ENCODE measurements at places on chromosomes 3 and 15. TPM values are rescaled to one million over a fixed set of nuclear protein-coding genes. Genes with fewer than 3 reads are reported as not detected.

GRCh38 chr3:160265088-160265487, 39.9 kb downstream of the C3orf80 start:
- DNase-seq: no peak

GRCh38 chr3:119400466-119400865, 62.9 kb downstream of the TMEM39A start:
- DNase-seq: no peak

The NOX5 gene
- total RNA-seq: 0.19 TPM

The POLQ gene
- total RNA-seq: 0.51 TPM

- DNase-seq: peak; percentile 6
These were observed 28.2 kb downstream of the C3orf62 start for GRCh38 chr3:49248840-49249227.

- DNase-seq: no peak
These were observed 93.9 kb downstream of the WNT7A start for GRCh38 chr3:13785853-13786436.

DNA sequence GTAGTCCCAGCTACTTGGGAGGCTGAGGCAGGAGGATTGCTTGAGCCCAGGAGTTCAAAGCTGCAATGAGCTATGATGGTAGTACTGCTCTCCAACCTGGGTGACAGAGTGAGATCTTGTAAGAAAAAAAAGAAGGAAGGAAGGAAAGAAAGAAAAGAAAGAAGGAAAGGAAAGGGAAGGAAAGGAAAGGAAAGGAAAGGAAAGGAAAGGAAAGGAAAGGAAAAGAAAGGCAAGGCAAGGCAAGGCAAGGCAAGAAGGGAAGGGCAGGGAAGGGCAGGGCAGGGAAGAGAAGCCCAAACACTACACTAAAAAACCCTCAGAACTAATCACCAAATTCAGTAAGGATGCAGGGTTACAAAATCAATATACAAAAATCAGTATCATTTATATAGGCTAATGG, 341.6 kb downstream of the ERC2 start:
- DNase-seq: no peak

DNA sequence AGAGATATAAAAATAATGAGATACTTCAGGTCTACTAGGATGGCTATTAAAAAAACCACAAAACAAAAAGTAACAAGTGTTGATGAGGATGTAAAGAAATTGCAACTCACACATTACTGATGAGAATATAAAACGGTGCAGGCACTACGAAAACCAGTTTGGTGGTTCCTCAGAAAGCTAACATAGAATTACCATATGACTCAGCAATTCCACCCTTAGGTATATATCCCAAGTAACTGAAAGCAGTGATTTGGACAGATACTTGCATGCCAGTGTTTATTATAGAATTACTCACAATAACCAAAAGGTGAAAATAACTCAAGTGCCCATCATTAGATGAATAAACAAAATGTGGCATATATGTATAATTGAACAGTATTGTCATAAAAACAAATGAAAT, 87.5 kb upstream of the MELTF start:
- no peak for DNase-seq

The IQCH gene
- 0.45 TPM for total RNA-seq

The AAGAB gene
- total RNA-seq: 26.1 TPM

DNA sequence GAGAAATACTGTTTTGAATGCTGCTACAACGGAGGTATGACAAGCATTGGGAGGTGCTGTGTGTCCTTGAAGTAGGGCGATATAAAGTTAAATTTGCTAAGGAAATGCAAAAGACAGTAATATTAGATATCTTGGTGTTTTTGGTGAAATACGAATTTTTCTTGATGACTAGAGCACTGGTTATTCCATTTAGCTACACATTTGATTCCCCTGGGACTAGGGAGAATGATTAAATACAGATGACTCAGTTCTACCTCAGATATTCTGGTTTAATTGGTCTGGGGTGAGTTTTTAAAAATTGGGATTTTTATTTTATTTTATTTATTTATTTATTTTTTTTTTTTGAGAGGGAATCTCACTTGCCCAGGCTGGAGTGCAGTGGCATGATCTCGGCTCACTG, 18.7 kb upstream of the GADL1 start:
- DNase-seq: no peak

- no peak for DNase-seq
These were observed at the start of gene WNT5A for GRCh38 chr3:55486857-55487380. Gene WNT5A, minus strand, starts transcription at chr3:55487306. Its CDS starts 321 bp downstream, at chr3:55486985.

The ACKR4 gene
- 4.6 TPM for total RNA-seq

- no peak for DNase-seq
These were observed 92.4 kb upstream of the DAZL start for GRCh38 chr3:16697443-16698147.

The MAP6D1 gene
- 0.48 TPM for total RNA-seq

The RBSN gene
- 26.0 TPM for total RNA-seq

DNA sequence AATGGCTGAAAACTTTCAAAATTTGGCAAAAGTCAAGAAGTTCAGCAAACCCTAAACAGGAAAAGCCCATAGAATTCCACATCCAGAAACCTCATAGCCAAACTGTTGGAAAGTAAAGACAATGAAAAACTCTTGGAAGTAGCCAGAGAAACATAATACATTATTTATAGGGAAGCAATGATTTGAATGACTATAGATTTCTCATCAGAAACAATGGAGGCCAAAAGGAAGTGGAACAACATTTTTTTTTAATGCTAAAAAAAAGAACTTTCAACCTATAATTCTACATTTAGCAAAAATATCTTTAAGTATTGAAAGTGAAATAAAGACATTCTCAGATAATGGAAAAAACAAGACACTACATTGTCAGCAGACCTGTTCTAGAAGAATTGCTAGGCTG, 30.2 kb downstream of the ALPK3 start:
- no peak for DNase-seq

DNA sequence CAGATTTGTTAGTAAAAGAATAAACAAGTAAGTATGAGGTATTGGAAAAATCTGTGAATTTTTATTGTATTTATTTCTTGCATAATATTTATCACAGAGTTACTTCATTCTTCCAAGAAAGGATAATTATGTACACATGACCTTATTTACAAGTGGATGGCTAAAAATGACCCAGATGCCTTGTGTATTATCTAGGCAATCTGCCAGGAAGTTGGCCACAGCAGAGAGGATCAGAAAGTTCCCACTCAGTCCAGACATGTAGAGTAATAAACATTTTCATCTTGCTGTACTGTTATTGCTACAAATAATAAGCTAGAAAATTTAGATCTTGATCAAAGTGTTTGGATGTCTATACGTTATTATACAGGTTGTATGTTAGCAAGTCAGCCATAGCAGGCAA, 317.1 kb downstream of the EPHA6 start:
- DNase-seq: no peak

The ANKUB1 gene
- total RNA-seq: not detected

GRCh38 chr15:68339481-68339880, 61.9 kb downstream of the FEM1B start:
- DNase-seq: no peak
